ENCODE measurements at places on chromosomes 12 and 14.

- no peak for DNase-seq
Observed at GRCh38 chr12:119432949-119433348, 98.4 kb downstream of the CCDC60 start.

GRCh38 chr12:53677800-53678148 is 1.9 kb upstream of the ATP5MC2 start:
- DNase-seq = no peak

- DNase-seq = no peak
Observed at GRCh38 chr12:53292426-53292825, 2.9 kb upstream of the PFDN5 start.

- no peak for DNase-seq
Observed at GRCh38 chr12:20492251-20492760, 124.0 kb downstream of the PDE3A start.

DNA sequence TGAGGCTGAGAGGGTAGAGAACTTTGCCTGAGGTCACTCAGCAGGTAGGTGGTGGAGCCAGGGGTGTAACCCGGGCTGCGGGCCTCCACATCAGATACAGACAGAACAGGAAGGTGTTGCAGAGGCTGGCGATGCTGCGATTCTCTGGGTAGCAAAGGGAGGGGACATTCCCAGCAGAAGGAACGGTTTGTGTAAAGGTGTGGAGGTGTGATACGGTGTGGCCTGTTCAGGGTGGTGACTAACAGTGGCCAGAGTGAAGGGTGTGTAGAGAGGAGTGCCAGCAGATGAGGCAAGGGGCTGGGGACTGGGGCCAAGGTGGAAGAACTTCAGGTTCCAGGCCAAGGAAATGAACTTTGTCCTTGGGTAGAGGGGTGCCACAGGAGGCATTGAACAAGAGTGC is 18.2 kb upstream of the FAIM2 start:
- DNase-seq = no peak

GRCh38 chr12:13628067-13628466 is 353.3 kb downstream of the GRIN2B start:
- no peak for DNase-seq

- DNase-seq = no peak
Observed at GRCh38 chr12:12357719-12358461, 1.0 kb downstream of the BORCS5 start.

DNA sequence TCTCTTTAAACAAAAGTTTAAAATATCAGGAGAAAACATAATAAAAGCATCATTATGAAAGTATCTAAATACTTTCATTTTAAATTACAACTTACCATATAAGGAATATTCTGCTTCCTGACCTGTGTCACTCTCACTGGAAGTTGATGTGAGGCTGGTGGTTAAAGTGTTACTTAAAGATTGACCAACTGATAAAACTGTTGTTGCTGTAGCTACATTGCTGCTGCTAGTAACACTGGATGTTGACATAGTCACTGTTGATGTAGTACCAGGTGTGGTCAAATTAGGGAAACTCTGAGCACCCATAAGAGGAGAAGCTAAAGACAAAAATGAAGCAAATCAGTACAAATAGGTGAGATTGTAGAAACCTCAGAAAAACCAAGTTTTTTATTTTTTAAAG is 79.9 kb downstream of the HECTD1 start:
- no peak for DNase-seq

DNA sequence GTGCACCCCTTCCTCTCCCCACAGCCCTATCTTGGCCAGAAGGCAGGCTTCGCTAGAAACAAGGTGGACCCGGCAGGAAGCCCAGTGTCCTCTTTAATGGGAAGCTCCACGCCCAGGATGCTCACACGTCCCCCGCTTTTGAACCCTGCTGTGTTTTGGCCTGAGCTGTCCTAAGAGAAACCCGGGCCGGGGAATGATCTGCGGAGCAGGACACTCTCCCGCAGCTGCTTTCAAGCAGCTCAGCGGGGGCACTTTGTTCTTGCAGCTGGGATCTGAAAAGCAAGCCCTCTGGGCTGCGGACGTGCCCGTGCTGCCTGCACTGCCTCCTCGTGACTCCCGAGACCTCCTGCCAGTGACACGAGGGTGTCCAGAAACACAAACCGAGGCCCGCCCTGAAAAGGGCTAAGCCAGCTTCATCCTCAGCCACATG is 30.0 kb downstream of the SCARB1 start:
- no peak for DNase-seq

GRCh38 chr12:116244474-116245090 is 32.9 kb downstream of the MED13L start:
- no peak for DNase-seq

GRCh38 chr14:68779761-68780323 is 13.0 kb downstream of the ZFP36L1 start:
- DNase-seq = no peak

DNA sequence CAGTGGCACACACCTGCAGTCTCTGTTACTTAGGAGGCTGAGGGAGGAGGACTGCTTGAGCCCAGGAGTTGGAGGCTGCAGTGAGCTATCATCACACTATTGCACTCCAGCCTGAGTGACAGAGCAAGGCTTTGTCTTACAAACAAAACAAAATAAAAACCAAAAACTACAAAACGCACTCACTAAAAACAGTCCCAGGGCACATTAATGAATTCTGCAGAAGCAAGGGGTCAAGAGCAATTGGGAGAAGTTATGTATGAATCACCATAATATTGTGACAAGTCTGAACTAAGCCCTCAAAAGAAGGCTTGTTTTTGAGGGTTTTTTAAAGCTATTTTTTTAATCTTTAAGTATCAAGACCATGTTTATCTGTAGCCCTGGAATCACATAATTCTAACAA is 201.1 kb downstream of the MED13L start:
- no peak for DNase-seq

DNA sequence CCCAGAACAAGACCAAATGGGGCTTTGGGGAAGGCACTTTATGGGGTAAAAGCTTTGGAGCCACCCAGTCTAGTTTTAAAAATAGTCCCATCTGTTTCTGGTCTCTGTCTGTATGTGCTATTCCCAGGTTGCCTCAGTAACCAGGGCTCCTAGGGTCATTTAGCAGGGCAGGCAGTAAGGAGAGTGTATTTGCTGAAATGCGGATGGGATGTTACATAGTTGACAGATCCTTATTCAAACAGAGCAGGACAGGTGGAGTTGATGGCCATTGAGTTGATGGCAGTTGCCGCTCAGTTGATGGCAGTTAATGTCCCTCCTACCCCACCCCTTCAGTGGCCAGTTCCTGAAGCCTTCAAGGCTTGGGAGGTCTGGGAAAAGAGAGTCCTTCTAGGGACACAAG is 4.6 kb downstream of the ZC3H10 start:
- DNase-seq = no peak

DNA sequence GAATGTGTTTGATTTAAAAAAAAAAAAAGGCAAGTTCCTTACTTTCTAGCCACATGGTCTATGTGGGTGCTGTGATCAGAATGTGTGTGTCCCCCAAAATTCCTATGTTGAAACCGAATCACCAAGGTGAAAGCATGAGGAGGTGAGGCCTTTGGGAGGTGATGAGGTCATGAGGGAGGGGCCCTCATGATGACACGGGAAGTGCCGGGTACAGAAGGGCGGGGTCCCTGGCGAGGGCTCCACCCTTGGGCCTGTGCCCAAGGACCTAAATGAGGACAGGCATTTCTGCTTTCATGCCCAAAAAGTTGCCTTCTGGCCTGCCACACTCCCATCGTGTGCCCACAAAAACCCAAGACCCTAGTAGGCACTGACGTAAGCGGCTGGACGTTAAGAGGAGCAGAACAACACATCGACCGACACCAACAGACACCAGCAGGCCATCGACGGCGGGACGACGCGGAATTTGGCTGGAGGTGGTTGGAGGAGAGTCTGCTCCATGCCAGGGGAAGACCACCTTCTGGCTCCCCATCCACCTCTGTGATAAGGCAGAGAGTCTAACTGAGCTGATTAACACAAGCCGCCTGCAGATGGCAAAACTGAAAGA is 211.8 kb downstream of the FOXN3 start:
- DNase-seq = no peak

GRCh38 chr12:120936197-120936596 is 32.0 kb upstream of the SPPL3 start:
- DNase-seq = no peak

- no peak for DNase-seq
Observed at GRCh38 chr12:49416892-49417291, 49.6 kb downstream of the SPATS2 start.

DNA sequence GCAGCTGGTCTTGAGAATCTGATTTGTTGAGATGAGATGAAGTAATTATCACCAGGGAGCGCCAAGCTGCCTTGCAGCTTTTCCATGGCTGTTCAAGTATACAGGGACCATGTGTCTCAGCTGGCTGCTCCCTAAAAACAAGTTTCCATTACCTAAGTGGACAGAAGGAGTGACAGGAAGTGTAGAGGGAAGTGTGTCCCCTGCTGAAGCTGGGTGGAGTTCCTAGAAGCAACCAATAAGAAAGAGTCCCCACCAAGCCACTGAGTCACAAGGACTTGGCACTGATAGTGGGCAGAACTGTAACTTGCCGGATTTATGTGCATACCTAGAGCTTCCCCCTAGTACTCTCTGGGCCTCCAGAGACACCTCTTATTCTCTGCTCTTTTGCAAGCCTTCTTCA is 1.5 kb upstream of the GPX2 start:
- no peak for DNase-seq

GRCh38 chr12:102021540-102022246 is 40.1 kb downstream of the WASHC3 start:
- no peak for DNase-seq

- no peak for DNase-seq
Observed at GRCh38 chr12:90246688-90247087, 538.0 kb upstream of the ATP2B1 start.

DNA sequence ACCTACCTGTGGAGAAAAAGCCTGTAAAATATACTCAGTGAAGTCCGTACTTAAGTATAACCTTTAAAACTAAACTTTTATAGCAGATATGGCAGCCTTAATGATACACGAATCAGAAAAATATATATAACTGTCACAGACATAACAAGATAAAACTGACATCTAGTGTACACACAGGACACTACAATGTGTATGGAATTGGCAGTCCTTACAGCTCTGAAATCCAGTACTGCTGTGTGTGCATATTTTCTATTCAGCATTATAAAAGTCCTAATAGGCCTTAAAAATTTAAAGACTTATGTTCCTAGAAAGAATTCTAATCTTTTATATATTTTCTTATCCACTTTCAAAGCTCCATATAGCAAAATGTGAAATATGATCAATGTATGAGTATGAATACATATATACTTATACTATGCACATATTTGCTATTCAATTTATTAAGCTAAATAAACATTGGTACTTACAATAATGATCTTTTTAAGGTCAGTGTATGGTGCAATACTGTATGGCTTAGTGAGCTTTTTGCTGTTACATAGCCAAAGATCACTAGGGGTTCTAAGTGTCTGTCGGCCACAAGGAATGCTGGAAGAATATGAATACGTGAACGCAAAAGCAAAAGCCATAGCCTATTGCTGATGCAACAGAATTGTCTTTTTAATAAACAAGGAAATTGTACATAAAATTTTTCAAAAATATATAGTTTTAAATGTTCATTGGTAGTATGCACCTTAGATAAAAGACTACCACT is 69.2 kb downstream of the C2CD5 start:
- DNase-seq = no peak

- DNase-seq = no peak
Observed at GRCh38 chr12:55997535-55997859, 421 bp downstream of the SUOX start.

- DNase-seq = no peak
Observed at GRCh38 chr14:36605506-36605857, 23.1 kb upstream of the NKX2-8 start.

GRCh38 chr12:66017736-66018135 is 112.8 kb downstream of the LLPH start:
- no peak for DNase-seq

- no peak for DNase-seq
Observed at GRCh38 chr14:49686425-49686824, 1.6 kb downstream of the POLE2 start.

GRCh38 chr12:1591034-1591433 is 3.3 kb downstream of the FBXL14 start:
- DNase-seq = no peak

DNA sequence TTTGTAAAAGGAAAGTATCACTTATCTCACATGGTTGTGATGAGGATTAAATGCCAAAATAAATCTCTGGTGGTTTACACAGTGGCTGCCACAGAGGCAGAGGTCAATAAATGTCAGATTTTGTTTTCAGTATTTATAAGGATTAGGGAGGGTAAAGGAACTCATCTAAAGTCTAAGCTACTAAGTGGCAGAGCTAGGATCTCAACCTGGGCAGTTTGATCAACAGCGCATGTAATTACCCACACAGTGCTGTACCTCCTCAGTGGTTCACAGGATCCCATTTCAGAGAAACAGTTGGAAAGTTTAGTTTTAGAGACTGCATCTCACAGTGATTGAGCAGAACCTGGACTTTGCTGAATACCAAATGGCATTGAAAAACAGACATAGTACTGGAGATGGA is 44.9 kb upstream of the RIC8B start:
- no peak for DNase-seq

GRCh38 chr12:47102845-47103651 is 23.3 kb upstream of the AMIGO2 start:
- no peak for DNase-seq

DNA sequence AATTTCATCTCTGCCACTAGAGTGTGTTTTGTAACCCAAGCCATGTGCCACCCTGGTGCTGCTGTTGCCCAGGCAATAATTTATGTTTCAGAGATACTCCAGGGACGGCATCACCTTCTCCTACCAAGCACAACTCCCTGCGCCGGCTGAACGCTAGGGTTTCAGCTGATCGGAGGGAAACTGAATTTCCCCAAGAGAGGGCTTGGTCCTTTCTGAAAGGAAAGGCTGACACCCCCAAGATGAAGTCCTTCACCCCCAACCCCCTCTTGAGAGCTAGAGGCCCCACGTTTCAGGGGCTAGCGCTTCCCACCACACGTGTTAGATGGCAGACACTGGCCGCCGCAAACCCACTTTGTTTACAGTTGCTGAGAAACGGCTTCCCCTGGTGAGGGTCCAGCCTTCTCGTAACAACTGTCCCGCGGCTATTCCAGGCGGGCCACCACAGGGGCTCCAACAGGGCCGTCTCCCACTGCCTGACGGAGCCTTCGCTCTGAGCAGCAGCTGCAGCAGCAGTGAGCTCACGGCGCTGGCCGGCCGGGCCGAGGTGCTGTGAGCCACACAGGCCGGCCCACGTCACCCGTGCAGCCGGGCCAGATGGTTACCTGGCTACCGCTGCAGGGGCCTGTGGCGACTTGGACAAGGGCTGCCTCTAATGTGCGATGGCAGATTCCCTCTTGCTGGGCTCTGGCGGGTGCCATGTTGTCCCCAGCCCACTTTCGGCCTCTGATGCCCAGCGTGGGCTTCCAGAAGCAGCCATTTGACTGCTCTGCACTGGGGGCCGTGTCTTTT is 66.4 kb downstream of the TESC start:
- DNase-seq = no peak

DNA sequence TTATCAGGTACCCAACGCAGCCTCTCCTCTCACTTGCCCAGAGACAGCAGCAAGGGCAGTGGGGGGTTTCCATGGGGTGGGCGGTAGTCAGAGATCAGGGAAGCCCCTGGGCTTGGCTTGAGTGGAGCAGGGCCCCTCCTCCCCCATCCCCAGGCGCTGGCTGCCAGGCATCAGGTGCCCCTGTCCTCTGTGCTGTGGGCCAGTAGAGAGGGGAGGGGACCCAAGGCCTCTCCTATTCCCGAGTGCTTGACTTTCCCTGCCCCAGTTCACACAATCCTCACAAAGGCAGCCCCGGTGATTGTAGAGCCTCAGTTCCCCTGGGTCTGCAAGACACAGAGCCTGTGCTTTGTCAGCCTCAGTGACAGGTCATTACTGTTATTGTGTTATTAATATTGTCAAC is 57.7 kb downstream of the MVK start:
- no peak for DNase-seq

GRCh38 chr12:6700646-6701051 is at the start of gene PIANP:
Gene PIANP (minus strand): TSS chr12:6700815. CDS start chr12:6698061, 2,754 bp downstream.
- DNase-seq = peak; percentile 32

GRCh38 chr12:51023625-51024382 is 2.4 kb downstream of the SLC11A2 start:
- no peak for DNase-seq

All from stimulated activated CD4-positive, alpha-beta T cell treated with anti-CD3 and anti-CD28 coated beads, TNF-alpha, amount 100 ng/mL, for 4 hours (primary cell).